ENCODE measurements at places on chromosomes 13 and 19.

GRCh38 chr13:45799451-45799850 is 52.1 kb downstream of the SIAH3 start:
- DNase-seq = no peak
- no peaks in the 10 kb centered on the region for H3K4me1 ChIP-seq
- H3K4me3 ChIP-seq = no peak overlapping the region
- no peak overlapping the region for H3K27ac ChIP-seq
- H3K36me3 ChIP-seq = no peaks in the 10 kb centered on the region
- H3K27me3 ChIP-seq = peaks cover under 1% of the 10 kb centered on the region

- H3K4me1 ChIP-seq = no peaks in the 10 kb centered on the region
- no peaks in the 10 kb centered on the region for H3K36me3 ChIP-seq
- no peak overlapping the region for H3K27ac ChIP-seq
These were observed 404.5 kb downstream of the KCTD12 start for GRCh38 chr13:76481738-76482137.

DNA sequence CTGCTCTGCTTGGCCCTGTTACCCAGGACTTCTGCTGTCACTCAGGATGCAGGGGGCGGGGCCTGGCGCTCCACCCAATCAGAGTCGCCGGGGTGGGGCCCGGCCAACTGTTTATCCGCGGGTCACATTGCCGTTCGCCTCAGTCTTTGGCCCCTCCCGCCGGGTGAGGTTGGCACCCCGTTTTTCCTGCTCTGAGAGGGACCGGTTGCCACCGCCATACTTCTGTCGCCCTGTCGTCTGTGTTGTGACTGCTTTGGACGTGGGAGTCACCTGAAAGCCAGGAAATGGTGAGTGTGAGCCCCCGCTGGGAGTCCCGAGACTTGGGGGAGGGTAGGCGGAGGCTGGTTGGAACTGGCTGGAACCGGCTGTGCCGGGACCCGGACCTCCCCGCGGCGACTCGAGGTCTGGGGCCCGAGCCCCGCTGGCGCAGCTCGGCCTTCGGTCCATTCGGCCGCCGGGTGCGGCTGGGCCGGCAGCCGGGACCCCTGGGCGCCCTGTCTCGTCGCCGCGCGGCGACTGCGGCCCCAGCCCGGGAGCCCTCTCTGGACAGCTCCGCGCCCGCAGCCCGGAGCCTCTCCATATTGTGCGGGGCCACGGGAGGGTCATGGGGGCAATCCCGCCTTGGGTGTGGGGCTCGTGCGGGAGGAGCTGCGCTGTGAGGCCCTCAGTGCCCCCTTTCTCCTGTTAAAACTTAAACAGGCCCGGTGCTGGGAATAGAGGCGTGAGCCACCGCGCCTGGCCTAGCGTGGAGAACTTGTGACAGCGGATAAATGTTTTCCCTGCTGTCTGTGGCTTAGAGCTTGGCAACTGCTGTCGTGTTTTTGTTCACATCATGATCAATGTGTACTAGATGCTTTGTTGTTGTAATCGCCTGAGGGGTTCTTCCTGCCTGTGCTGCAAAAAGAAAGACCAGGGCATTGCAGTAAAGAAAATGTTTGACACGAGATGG is at the start of gene ZNF844:
TSS of gene ZNF844 (plus strand) at position 142 of the 949 bp plus-strand sequence. CDS start at position 285, 143 bp downstream.
- no peaks in the 10 kb centered on the region for H3K4me1 ChIP-seq
- H3K27ac ChIP-seq = no peak within 1 kb of the TSS
- no peaks in the 10 kb centered on the region for H3K27me3 ChIP-seq
- DNase-seq = peak; percentile 15

DNA sequence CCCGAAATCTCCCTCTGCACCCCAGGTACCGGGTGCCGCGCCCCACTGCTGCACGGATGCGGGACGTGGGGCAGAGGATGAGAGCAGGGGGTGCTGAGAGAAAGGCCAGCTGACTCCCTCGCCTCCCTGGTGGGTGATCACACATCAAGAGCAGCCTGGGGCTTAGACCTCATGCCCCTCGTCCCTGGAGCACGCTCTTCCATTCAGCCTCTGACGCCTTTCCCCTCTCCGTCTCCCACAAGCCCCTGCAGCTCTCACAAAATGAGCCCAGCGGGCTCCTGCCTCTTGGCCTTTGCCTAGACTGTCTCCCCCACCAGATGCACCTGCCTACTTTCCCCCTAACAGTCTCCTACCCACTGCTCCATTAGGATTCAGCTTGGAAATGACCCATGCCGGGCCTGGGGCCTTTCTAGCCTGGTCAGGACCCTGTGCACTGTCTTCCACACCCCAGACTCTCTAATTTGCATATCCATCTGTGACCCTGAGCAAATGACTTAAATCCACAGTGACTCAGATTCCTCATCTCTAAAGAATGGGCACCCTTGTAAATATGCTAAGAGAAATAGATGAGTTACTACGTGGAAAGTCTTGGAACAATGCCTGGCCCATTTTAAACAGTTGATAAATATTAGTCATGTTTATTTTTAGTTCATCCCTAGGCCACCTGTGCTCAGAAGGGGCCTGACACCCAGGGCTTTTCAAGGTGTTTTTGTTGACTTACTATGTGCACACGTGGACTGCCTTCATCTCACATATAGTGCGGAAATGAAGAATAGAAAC is 582 bp upstream of the PTPRH start:
- no peak overlapping the region for H3K4me3 ChIP-seq
- no peak for DNase-seq
- H3K27ac ChIP-seq = no peak overlapping the region

- no peak for DNase-seq
- H3K4me3 ChIP-seq = no peak overlapping the region
- H3K27ac ChIP-seq = no peak overlapping the region
- H3K4me1 ChIP-seq = no peaks in the 10 kb centered on the region
These were observed 369.9 kb downstream of the KLF5 start for GRCh38 chr13:73428706-73429105.

DNA sequence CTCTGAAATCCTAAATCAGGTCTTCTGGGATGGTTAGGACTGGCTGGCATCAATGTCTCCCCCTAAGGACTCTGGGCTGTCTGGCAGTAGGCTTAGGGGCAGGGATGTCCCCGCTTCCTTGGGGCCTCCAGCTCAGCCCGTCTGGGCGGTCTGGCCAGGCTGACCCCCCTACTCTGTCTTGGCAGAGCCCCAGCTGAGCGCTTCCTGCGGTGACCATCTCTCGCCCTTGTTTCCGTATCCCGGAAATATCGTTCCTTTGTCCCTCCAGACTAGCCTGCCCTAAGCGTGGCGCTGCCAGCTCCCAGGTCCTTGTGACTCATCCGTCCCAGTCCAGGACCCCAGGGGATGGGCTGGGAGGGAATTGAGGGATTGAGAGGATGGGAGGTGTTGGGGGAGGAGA is 11.3 kb downstream of the GTPBP3 start:
- H3K27me3 ChIP-seq = peaks cover 17% of the 10 kb centered on the region
- H3K36me3 ChIP-seq = no peaks in the 10 kb centered on the region
- H3K27ac ChIP-seq = no peak overlapping the region
- H3K4me3 ChIP-seq = no peak overlapping the region
- peaks cover 14% of the 10 kb centered on the region for H3K4me1 ChIP-seq

- no peak for DNase-seq
- no peak overlapping the region for H3K27ac ChIP-seq
- H3K4me1 ChIP-seq = peaks cover 17% of the 10 kb centered on the region
- no peak overlapping the region for H3K4me3 ChIP-seq
- H3K36me3 ChIP-seq = peaks cover 1% of the 10 kb centered on the region
These were observed 233.7 kb downstream of the COG6 start for GRCh38 chr13:39888865-39889810.

DNA sequence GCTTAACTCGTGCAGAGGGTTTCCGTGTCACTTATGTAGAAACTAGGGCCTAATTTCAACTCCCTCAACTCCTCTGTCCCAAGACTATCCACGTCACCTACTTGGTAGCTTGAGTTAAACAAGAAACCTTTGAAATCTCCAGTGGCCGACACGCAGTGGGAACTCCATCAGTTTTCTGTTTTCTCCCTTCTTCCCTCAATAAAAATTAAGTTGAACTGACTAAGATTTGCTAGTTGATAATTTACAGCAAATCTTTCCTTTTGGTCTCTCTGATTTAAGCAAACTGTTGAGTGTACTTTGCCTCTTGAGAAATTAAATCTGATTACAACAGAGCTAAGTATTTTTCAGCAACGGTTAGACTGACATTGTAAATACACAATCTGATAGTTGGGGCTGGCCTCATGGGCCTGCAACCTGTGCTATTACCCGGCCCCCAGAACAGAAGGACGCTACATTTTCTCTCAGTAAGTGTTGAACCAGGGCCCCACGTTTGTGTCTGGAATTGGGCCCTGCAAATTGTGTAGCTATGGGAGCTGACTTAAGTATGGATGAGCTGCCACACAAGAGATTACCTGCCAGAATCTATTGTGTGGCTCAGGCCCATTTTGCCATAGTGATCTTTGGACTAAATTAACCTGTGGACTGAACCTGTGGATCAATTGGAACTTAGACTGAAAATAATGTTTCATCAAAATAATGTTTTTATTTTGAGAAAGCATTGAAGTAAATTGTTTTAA is 708 bp upstream of the ESD start:
- peaks cover 7% of the 10 kb centered on the region for H3K36me3 ChIP-seq
- H3K4me3 ChIP-seq = peak overlapping the region; percentile 93
- H3K27me3 ChIP-seq = peaks cover 7% of the 10 kb centered on the region
- peak overlapping the region; percentile 95 for H3K27ac ChIP-seq

GRCh38 chr13:41177616-41178015 is 16.8 kb downstream of the KBTBD7 start:
- no peak for DNase-seq
- H3K4me3 ChIP-seq = no peak overlapping the region
- H3K4me1 ChIP-seq = peaks cover 4% of the 10 kb centered on the region
- peaks cover 5% of the 10 kb centered on the region for H3K36me3 ChIP-seq
- H3K27ac ChIP-seq = no peak overlapping the region

GRCh38 chr13:34750078-34750931 is 191.8 kb upstream of the NBEA start:
- H3K27me3 ChIP-seq = no peaks in the 10 kb centered on the region
- H3K27ac ChIP-seq = no peak overlapping the region
- DNase-seq = no peak
- H3K4me3 ChIP-seq = no peak overlapping the region
- H3K4me1 ChIP-seq = no peaks in the 10 kb centered on the region
- H3K36me3 ChIP-seq = no peaks in the 10 kb centered on the region

Measured in activated T-helper 1 cell treated with anti-CD3 and anti-CD28 coated beads, Interleukin-12 subunit alpha, Interleukin-12 subunit beta, Interleukin-2, Interleukin-4 antibody, amounts not matched to agents 30 ng/mL and 10 ng/mL and 1 ng/mL, durations not matched to agents 14 hours and 24 hours and 36 hours (primary cell).